ENCODE measurements at places on chromosomes 1 and 21. TPM values are rescaled to one million over a fixed set of nuclear protein-coding genes. Genes with fewer than 3 reads are reported as not detected.

Gene ALDH9A1
- total RNA-seq = 101 TPM

Gene CASQ2
- total RNA-seq = 8.5 TPM

Gene LCE3E
- total RNA-seq = not detected

Gene PTPRC
- total RNA-seq = 25.4 TPM

Gene SEMA6C
- total RNA-seq = 10.1 TPM

Gene CAMK2N1
- 14.3 TPM for total RNA-seq

Gene CR2
- total RNA-seq = not detected

Gene LINGO4
- 3.2 TPM for total RNA-seq

Gene GBP4
- 8.8 TPM for total RNA-seq

Gene GTF2B
- 67.7 TPM for total RNA-seq

Gene C4BPB
- 3.5 TPM for total RNA-seq

Gene OR14A2
- total RNA-seq = not detected

- no peak for DNase-seq
These were observed 55.3 kb downstream of the SETD4 start for GRCh38 chr21:36005018-36005417.

GRCh38 chr1:55284856-55285255 lies 69.7 kb upstream of the USP24 start:
- DNase-seq = peak; percentile 79

DNA sequence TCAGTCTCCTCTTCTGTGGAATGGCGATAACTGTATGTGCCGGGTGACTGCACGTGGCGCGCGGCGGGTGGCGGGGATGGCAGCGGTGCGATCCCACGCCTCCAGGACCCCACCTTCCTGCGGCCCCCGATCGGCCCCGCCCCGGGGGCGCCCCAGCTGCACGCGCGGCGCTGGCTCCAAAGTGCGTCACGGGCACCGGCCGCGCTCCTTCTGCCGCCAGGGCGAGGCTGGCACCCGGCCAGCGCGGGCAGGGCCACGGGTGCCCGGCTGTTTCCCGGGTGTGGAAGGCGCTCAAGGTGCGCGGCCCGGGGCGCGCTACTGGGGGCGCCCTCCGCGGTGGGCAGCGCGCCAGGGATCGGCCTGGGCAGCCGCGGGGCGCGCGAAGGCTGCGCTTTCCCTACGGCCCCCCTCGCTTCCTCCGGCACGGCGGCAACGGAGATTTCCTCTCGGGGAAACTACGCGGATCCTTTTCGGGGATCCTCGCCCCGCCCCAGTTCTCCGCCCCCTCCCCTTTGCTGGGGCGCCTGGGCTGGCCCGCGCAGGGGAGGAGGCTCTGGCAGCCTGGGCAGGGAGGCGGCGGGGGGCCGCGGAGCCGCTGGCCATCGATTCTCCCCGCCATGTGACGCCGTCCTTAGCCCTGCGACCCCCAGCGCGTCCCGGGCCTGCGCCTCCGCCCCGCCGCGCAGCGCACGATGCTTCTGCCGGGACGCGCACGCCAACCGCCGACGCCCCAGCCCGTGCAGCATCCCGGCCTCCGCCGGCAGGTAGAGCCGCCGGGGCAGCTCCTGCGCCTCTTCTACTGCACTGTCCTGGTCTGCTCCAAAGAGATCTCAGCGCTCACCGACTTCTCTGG lies at the start of gene EVA1C:
EVA1C (plus strand) TSS at position 545 of the 853 bp plus-strand sequence; CDS start at position 693, 148 bp downstream.
- peak; percentile 83 for DNase-seq

DNA sequence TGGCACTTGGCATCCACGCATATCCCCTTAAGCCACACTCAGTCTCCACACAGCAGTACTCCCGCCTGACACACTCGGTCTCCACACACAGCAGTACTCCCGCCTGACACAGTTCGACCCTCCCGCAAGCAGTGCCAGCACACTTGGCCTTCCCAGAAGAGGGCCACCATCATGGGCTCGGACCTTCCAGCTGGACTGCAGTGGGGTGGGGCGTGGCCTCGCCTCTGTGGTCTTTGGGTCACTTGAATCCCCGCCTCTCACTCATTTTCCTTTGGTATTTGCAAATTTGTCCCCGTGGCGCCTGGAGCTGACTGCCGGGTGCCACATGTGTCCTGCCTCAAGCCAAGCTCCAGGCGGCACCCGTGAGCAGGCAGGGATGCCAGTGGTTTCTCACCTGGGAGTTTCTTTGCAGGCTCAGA lies 63.7 kb downstream of the FAAP20 start:
- no peak for DNase-seq

DNA sequence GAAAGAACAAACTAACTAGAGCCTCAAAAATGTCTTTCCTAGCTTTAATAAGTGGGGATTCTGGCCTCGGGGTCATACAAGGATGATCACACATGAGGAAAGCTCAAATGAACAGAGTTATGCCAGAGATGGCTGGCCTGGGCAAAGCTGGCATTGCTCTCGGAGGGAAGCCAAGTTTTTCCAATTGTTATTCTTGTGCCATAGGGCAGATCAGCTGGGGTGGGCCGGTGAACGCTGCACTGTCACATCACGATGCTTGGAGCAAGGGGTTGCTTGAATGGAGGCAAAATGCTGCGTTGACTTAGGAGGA lies 75.9 kb upstream of the LYST start:
- DNase-seq = no peak

GRCh38 chr1:53722025-53722424 lies 16.9 kb downstream of the GLIS1 start:
- DNase-seq = no peak

- no peak for DNase-seq
These were observed 117.6 kb downstream of the PTPRC start for GRCh38 chr1:198756470-198756869.

- no peak for DNase-seq
These were observed 3.8 kb upstream of the THEMIS2 start for GRCh38 chr1:27868556-27868931.

DNA sequence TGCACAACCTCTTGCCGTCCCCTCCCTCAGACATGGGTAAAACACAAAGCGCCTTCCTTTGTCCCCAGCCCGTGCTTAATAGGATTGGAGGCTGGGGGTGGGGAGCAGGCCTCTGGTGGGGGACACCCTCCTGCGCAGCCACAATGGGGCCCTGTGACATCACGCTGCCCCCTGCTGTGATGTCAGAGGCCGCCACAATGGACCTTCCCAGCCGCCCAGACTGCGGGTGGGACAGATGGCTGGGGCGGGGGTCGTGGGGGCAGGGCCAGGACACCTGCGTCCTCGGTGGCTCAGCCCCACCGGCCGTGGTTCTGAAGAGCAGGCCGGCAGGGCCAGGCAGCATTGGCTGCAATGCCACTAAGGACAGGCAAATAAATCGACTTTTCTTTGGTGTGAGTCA lies 39.9 kb downstream of the EPHA2 start:
- no peak for DNase-seq

- no peak for DNase-seq
These were observed 9.6 kb downstream of the KRTAP10-1 start for GRCh38 chr21:44530221-44530902.

GRCh38 chr1:1291548-1292441 lies 11.6 kb downstream of the SCNN1D start:
- DNase-seq = peak; percentile 92

DNA sequence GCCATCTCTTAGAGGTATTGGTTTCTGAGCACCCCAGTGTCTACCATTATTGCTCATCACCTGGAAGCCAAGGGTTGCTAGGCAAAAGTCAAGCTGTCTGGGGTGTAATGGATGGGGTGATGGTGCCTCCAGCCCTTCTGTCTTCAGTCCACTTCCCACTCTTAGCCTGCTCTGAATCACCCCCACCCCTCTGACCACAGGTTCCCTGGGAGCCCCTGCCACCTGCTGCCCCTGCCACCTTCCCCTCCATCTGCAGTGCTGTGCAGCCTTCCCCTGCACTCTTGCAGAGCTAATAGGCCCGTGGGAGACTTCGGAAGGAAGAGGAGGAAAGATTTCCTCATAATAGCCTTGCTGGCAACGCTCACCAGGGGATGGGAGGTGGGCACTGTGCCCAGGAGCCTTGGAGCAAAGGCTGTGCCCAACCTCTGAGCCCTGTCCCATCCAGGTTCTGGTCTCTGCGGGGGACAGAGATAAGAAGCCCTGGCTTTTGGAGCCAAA lies 35.5 kb downstream of the CAPN2 start:
- DNase-seq = peak; percentile 74

- no peak for DNase-seq
These were observed 123.8 kb upstream of the TMEM51 start for GRCh38 chr1:15029786-15030185.

GRCh38 chr21:45977396-45977795 lies 4.2 kb upstream of the COL6A1 start:
- DNase-seq = peak; percentile 74

DNA sequence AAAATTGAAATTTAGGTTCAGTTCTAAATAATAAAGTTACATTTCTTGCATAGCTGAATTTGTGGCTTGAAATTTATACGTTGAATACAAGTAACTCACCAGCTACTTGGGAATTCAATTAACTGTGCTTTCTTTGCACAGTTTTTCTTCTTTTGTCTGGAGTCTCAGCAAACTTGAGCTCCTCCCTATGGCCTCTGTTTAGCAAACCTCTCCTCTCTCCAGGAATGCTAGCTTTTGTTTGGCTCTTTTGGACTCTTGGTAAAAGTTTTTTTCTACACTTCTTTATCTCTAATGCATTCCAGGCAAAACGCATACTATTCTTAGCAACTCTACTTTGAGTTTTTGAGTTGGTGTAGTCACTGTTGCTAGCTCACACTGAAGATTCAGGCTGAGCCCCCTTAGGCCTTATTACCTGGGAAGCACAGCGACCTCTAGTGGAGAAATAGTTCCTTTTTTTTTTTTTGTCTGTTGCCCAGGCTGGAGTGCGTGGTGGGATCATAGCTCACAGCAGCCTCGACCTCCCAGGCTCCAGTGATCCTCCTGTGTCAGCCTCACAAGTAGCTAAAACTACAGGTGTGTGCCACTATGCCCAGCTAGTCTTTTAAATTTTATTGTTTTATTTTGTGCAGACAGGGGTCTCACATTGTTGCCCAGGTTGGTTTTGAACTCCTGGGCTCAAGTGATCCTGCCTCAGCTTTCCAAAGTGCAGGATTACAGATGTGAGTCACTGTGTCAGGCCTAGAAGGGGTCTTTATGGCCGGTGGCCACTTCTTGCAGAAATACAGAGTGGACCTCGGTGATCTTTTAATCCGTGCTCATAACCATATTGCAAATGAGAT lies 61.7 kb downstream of the CASQ2 start:
- peak; percentile 75 for DNase-seq
